Activated CD8-positive, alpha-beta T cell treated with anti-CD3 and anti-CD28 coated beads for 36 hours (primary cell): ENCODE measurements at places on chromosomes 6 and 20.
A peak's percentile ranks its signal among the peaks of the same experiment; 100 is the strongest.

DNA sequence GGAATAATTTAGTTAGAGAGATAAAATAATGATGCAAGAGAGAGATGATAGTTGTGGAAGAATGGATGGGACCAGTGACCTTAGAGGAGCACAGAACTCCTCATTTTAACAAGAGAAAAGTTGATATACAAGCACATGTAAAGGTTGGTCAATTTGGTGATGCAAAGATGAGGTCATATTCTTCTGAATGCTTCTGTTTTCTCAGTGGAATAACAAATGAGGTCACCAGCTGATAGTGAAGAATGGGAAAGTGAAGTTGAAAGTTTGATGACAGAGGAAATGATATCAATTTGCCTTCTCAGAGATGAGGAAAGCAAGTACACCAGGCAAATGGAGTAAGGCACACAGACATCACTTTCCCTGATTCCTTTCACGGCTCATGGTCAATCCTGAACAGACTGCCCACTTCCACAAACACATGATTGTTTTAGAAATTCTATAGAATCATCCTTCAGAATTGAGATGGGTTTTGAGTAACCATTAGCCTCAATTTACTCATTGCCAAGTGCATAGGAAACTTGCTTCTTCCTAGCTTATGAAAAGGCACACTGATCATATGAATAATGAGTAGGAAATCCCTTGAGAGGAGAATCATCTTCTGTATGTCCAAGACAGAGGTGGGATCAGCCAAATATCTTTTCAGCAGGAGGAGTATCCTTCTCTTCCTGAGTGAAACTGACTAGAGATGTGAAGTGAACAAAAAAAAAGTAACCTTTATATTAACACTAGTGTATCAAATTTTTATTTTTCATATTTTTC lies 82.4 kb upstream of the TCF21 start:
- DNase-seq: no peak

DNA sequence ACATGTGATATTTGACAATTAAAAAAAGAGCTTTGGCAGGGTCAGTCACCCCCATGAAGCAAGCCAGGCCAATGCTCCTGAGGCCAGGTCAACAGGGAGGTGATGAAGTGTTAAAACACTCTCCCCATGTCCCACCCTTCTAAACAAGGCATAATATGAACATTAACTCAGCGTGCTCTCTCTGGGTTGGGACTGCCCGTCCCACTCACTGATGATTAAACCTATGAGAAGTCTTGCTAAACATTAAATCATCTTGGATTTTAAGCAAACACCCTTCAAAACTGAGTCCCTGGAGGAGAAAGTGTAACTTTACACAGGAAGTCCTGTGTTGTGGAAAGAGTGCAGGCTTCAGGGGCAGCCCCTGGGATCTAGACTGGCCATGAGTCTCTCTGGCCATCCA lies 558.5 kb downstream of the CD83 start:
- DNase-seq: no peak

DNA sequence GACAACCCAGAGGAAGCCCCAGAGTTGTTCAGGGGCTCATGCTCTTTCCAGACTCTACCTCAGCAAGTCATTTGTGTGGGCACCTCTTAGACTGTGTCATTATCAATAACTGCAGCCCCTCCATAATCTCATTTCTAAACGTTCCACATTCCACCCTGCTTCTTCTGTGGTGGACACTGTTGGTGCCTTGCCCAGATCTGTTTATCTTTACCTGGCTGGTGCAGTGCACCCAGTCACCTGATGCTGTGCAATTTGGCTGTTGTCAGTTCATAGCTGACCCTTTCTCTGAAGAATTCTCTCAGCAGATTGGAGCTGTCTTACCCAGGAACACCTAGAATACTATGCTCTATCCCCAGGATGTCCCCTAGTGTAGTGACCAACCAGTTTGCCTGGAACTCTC lies 80.0 kb downstream of the ATRN start:
- no peak for DNase-seq

- DNase-seq: no peak
These were observed 13.9 kb upstream of the CD164 start for GRCh38 chr6:109396046-109396718.

- no peak for DNase-seq
These were observed 245.9 kb upstream of the HS3ST5 start for GRCh38 chr6:114588726-114589125.

DNA sequence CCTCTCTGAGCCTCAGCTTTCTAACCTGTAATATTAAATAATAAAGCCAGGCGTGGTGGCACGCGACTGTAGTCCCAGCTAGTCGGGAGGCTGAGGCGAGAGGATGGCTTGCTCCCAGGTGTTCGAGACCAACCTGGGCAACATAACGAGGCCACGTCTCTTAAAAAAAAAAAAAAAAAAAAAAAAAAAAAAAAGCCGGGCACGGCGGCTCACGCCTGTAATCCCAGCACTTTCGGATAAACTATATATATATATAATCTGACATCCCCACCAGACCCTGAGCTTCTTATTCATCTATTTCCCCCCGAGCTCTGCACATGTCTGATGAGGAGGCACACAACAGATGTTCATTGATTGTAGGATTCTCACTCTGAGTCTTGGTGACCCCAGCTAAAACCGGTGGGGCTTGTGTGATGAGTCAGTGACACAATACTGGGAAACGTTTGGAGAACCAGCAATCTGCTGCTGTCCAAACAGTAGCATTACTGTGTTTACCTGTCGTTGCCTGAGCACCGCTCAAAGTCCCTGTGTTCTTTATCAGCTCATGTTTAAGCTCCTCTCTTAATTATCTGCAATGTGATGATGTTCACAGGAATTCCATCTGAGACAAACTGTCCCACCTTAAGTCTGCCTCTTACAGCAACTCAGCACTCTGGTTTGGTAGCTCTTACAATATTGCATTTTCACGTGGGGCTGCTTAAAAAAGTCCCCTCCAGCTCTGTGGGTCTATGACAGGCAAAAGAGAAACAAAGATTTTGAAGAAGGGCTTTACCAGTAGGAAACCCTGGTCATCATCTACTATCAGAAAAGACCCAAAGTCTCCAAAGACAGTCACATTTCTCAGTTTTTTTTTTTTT lies 1.0 kb upstream of the SPATA2 start:
- DNase-seq: peak; percentile 43

DNA sequence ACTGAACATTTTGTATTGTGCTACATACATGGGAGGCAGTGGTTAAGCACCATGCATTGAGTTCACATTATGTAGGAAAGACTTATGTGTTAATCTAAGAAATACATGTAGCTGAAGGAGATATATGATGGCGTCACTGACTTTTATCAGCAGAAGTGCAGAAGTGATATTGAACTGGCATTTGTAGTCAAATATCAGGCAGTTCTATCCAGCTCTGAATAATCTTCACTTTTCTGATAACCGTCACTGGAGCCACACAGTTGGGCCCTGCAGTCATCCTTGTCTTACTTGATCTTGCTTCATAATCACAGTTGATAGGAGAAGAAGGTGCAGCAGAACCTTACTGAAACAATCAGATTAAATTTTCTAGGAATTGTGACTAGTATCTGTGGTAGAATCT lies 26.4 kb downstream of the CRISP1 start:
- no peak for DNase-seq

DNA sequence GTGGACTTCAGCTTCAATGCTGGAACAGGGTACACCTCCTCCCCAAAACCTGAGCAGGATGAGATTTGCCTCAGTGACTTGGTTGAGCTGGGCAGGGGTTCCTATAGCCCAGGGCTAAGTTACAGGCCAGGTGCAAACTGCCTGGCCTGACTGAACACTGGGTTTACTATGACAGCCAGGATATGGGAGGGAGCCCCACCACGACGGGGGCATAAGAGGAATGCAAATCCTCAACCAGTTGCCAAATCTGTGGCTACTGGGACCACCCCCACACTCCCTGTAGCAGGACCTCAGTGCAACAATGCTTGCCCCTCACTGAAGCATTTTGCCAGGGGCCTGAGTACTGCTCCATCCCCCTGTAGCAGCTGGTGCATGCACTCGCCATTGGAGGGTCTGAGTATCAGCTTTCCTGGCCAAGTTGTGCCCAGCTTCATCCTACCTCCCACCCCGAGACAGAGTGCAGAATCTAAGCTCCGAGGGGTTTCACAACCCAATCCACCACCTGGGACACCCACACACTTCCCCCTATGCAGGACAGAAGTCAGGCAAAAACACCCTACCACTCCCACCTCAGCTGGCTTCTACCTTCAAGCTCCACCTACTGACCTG lies 27.6 kb downstream of the TREML4 start:
- no peak for DNase-seq

DNA sequence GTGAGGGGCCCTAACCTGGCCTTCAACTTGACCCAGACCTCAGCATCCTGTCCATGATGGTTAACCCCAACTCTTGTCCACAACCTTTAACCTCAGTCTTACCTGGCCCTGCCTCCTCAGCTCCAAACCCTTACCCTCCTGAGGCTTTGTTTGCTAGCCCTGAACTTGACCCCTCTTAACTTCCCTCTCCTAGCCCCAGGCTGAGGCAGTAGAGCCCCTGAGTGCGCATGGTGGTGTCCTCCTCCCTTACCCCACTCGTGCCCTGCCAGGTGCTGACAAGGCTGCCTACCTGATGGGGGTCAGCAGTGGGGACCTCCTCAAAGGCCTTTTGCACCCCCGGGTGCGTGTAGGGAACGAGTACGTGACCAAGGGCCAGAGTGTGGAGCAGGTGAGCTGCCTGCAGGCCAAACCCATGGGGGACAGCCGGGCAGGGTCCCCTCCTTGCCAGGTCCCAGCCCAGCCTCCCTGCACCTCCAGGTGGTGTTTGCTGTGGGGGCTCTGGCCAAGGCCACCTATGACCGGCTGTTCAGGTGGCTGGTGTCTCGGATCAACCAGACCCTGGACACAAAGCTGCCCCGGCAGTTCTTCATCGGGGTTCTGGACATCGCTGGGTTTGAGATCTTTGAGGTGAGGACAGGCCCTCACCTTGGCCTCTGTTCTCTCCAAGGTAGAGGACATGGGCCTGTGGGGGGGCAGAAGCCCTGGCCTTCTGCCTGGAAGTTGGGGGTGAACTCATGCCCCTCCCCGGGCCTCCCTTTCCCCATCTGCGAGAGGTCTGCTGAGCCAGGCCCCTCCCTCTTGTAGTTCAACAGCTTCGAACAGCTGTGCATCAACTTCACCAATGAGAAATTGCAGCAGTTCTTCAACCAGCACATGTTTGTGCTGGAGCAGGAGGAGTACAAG lies 31.9 kb downstream of the MYH7B start:
- no peak for DNase-seq

DNA sequence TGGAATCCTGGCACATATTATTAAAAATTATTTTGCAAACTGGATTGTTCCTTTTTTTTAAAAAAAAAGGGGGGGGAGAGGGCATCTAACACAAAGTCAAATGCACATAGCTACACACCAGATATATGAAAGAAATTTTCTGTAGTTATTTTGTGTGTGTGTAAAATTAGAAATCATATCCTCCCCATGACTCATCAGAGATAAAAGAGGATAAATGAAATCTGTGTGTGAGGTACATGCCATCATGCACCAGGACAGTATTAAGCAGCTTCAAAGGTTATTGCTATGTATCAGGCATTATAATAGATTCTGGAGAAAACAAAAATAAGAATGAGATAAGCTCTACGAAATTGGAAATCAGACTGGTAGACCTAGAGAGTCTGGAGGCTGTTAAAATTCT lies 5.2 kb downstream of the BTBD9 start:
- no peak for DNase-seq

DNA sequence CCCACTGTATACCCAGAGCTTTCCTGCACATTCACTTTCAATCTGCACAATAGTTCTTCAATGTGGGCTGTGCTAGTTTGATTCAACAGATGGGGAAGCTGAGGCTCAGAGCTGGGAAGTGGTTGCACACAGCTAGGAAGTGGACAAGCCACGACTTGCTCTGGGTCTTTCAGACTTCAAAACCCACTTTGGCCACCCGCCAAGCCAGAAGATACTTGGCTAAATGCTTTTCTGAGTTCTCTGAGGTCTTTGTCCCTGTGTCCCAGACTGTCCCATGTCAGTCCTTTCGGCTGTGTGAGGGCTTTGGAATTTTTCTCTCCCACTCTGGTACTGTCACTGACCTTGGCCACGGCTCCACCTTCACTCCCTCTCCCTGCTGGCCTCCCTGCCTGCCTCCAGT lies 10.6 kb downstream of the PDYN start:
- no peak for DNase-seq

GRCh38 chr6:6392214-6393068 lies 72.0 kb upstream of the F13A1 start:
- no peak for DNase-seq

DNA sequence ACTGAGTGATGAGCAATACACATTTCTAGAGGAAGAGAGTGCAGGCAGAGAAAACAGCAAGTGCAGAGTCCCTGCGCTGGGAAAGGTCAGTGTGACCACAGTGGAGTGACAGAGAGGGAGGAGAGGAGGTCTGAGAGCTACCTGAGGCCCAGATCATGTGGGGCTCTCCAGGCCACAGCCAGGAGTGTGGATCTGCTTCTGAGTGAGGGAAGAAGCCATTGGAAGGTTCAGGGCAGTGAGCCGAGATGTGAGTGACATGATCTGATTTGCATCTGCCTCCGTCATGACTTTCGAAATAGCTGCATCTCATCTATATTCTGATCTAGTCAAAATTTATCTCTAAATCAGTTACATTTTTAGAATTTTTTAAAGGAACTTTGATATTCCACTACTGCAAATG lies 367.1 kb downstream of the PREX1 start:
- no peak for DNase-seq

DNA sequence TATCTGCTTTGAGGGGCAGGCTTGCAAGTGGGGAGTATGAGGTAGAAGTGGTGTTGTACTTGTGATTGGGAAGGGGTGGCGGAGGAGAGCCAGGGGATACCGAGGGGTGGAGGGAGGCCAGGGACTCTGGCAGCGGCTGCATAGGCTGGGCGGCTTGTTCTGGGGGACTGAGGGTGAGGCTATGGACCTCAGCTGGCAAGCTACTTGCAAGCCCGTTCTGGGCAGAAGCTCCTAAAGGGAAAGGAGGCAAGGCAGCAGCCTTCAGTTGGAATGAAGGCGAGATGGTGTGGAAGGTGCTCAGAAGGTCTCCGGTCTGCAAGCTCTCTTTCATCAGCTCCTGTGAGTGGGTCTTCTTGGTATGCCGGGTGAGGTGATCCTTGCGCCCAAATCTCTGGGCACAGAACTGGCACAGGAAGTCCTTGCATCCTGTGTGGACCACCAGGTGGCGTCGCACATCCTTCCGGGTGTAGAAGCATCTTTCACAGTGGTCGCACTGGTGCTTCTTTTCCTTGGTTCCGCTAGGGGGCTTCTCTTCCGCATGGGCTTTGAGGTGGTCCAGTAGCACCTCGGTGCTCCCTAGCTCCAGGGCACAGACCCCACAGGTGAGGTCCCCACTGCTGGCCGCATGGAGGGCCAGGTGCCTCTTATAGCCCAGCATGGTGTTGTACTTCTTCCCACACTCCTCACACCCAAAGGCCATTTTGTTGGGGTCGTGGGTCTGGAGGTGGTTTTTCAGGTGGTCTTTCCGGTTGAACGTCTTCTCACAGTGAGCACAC lies 66.0 kb downstream of the PLAGL1 start:
- DNase-seq: peak; percentile 86

GRCh38 chr20:39468703-39469102 lies 506.6 kb downstream of the DHX35 start:
- DNase-seq: no peak
